ENCODE measurements at places on chromosomes 6 and 20.

GRCh38 chr6:158595223-158595622 lies 35.3 kb downstream of the TMEM181 start:
- DNase-seq = no peak

DNA sequence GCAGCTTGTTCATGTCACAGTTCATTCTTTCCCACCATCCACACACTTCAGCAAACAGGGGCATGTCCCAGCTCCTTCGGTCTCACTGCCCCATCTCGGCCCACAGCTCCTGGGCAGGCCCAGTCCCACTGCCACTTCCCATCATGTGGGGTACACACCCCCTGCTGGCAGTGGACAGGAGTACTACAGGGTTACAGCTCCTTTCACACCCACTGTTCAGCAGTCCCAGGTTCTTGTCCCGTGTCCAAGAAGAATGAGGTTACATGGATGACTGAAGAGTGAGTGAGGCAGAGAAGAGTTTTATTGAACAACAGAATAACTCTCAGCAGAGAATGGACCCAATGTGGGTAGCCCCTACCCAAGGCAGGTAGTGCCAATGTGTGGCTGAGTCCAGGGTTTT lies 77.8 kb upstream of the SMLR1 start:
- no peak for DNase-seq

- DNase-seq = no peak
These were observed 248.8 kb downstream of the TFAP2A start for GRCh38 chr6:10166031-10166430.

DNA sequence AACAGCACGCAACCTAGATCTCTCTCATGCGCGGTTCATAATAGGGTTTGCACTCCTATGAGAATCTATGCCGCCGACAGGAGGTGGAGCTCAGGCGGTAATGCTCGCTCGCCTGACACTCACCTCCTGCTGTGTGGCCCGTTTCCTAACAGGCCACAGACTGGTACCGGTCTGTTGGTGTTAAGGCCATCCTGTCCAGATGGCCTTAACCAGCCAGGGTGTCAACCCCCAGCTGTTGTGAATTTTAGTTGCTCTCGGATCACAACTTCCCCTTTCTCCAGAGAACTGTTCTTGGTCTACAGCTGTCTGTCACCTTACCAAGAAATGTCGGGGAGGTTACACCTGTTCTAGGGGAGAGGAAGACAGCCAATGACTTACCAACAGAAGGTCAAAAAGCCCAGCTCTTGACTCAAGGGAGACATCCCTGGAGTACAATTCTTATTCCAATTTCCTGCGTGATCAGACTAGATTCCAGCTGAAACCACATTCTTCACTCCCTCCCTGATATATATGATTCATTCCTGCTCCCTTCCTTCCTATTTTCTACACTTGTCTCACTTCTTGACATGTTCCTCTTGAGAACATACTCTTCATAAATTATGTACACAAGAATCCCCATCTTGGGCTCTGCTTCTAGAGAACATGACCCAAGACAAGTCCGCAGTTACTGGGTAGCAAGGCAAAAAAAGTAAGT lies 23.1 kb upstream of the DNAAF9 start:
- DNase-seq = no peak

GRCh38 chr6:28785962-28786679 lies 137.7 kb downstream of the TRIM27 start:
- no peak for DNase-seq

GRCh38 chr6:157774153-157775135 lies 48.6 kb upstream of the SNX9 start:
- no peak for DNase-seq

DNA sequence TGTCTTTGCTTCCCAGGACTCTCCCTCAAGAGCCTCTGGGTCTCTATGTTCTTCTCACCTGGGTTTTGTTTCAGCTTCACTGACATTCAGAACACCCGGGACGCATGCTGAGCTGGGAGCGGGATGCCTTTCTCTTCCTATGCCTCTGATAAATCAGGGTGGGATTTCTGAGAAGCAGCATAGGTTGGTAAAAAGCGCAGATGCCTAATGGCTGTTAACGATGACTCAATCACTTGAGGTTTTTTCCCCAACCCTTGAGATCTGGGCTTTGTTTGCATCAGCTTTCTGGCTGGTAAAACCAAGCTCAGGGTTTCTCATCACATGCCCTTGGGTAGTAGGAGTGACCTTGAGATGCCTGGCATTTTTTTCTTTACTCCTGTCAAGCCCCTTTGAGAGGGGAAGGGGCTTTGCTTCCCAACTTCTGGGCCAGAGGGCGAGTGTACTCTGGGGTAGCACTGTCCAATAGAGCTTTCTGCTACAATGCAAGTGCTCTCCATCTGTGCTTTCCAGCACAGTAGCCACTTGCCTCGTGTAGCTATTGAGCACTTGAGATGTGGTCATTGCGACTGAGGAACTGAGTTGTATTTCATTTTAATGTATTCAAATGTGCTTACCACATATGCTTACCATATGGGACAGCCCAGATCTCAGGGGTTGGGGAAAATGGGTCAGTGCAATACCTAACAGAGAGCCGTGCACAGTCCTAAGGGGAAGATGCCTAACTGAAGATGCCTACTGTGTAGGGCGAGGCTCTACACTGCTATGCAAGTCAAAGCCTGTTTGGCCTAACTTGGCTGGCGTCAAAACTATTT lies 69.1 kb downstream of the PPP1R14C start:
- DNase-seq = no peak

DNA sequence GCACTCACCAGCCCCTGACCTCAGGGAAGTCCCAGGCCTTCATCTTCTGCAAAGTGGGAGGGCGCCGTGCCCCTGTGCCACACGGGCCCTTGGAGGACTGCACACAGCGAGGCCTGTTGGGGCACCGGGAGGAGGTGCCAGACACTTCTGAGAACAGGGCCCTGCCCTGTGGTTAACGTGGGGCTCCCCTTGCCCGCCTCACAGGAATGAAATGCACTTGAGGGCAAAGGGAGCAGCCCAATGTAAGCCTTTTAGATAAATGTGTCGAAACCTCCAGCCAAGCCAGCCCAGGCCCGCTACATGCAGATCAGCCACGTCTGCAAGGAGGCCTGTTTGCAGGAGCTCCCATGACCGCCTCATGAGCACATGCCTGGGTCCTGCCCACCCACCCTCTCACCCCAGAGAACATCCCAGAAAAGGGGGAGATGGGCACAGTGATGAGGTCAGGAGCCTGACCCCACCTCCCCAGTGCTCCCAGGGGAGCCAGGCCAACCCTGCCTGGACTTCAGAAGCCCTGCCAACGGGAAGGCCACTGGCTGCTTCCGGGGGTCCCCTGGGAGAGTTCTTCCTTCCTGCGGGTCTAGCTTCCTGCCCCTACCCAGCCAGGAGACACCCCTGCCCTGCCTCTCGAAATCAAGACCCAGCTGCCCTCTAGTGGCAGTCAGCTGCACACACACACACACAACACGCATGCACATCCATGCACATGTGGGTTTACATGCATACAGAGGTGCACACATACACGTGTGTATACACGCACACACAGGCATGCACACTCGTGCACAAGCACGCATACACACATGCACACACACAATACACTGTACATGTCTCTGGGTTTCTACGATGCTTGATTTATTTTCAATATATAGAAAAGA lies 178.7 kb downstream of the TAF4 start:
- DNase-seq = peak; percentile 10

- no peak for DNase-seq
These were observed 107.4 kb downstream of the TBX18 start for GRCh38 chr6:84657025-84657424.

GRCh38 chr6:13290335-13290734 lies 38.0 kb downstream of the TBC1D7 start:
- no peak for DNase-seq

DNA sequence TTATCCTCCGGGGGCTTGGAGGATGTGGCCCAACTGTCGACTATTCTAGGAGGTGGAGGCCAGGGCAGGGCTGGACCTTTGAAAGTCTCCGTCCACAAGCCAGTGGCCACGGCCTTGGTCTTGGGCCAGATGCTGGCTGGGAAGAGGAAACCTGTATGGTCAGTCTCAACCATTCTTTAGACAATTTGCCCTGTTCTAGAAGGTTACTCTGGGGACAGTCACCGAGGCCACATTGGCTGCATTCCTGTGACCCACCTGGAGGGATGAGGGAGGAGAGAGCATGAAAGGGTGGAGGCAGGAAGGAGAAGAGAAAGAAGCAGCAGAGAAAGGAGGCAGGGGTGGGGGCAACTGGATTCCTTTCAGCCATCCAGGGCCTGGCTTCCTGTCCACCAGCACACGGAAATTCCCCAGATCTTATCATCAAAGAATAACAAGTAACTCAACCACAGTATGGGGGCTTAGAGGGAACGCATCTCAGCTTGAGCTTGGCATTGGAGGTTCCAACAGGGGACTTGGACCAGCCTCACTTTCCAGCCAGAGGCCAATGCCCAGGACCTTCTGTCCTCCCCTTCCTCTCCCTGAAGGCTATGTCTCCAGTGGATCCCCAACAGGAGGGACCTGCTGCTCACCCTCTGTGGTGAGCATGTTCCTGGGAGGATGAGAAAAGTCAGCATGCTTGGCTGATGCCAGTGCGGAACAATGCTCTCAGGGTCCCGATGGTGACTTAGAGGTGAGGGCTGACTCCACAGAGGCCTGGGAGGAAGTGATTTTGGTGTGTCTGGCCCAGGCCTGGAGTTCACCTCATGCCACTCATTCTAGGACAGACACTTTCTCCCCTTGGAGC lies 30.4 kb downstream of the TGM2 start:
- no peak for DNase-seq

GRCh38 chr6:16781348-16782169 lies 20.3 kb upstream of the ATXN1 start:
- no peak for DNase-seq

DNA sequence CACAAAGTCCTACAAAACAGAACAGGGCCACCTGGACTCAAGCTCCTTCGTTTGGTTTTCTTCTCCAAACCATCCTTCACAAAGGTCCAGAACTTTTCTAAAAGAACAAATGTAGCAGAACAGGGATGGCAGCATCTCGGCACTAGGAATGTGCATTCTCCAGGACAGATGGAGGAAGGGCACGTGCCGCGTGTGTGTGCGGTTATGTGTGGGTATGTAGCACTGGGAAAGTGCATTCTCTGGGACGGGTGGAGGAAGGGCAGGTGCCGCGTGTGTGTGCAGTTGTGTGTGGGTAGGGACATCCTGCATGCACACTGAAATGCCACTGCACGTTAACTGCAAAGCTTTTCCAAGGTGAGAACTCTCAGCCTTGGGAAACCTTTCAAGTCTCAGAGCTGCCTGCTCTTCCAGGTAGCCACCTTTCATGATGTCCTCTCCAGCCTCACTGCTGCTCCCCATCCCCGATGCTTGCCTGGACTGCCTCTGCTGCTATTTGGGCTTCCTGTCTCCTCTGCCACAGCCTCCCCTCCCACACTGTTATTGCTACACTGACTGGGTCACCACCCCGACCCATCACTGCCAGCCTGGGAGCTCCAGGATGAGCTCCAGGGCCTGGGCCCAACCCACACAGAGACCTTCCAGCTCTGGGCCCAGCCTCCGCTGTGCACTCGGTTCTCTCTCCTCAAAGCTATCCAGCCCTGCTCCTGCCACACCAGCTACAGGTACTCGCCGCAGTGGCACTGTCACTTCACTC lies 47.6 kb downstream of the EZR start:
- DNase-seq = no peak

GRCh38 chr6:123316733-123317323 lies 319.9 kb downstream of the TRDN start:
- no peak for DNase-seq

DNA sequence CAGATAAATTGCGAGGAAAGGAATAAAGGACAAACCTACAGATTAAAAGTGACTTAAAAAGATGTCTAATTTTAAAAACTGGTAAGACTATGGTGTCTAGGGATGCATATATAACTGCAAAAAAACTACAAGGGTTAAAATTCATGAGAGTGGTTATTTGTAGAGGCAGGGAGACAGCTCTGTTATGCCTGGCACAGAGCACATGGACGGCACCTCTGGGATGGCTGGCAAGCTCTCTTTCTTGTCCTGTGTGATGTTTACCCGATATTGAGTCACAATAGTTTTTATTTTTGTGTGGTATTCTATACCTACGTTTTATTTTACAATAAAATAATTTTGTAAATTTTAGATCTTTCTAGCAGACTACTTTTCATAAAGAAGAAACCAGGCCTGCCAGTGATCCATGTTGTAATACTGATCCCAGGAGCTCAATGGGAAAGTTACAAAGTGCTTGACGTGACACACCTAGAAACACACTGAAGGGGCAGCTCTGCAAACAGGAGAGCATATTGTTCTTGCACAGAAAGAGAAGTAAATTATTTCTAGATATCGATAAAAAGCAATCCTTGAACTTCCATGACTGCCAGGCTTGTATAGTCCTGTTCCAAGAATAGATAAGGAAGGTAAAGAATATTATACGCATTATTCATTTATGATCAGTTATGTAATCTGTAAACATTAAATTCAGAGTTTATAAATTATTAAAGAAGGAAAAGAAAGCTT lies 290.0 kb downstream of the PTPRK start:
- no peak for DNase-seq

DNA sequence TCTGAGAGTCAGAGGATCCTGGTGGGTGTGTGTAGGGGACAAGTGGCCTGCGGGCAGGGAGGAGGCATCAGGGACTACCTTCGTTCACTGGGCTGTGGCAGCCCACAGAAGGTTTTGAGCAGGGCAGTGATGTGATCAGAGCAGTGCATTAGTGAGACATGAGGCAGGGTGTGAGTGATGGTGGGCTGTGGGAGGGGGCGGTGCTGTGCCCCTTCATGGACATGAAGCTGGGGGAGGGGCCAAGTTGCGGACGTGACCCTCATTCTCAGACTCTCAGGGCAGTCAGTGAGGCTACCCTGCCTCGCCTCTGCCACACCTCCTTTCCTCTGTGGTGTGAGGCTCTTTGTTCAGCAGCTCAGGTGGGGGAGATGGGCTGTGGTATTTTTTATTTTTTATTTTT lies 142.2 kb upstream of the RNF24 start:
- DNase-seq = no peak

DNA sequence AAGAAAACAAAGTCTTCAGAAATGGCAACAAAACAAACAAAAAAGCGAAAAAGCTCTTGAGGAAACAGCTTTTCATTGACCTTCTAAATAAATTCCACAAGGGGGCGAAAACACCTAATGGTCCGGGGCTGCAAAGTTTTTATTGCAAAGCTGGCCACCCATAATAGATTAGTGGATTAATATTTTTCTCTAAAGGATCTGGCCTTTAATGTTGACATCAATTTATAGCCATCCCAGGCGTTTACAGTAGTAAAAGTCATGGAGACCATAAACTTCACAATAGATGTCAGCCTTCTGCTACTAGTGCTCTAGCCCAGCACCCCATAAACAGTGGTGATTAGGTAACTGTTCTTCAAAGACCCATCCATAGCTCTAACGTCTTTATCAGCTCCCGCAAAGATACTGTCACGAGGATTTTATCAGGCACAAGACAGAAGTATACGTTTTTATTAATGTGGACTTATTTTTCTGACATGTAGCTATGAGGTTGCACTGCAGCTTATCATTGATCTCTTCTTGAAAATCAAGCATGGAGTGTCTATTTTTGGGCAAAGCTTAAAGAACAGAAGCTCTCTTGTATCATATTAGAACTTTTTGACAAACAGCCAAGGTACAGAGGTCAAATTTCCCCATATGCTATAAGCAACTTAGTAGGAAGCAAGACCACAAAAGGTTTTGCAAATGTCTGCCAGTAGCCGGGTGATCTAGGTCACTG lies 4.7 kb downstream of the CITED2 start:
- DNase-seq = no peak

GRCh38 chr6:170202416-170203135 lies 88.3 kb downstream of the DLL1 start:
- DNase-seq = no peak
